MCF 10A (cell line): ENCODE measurements at places on chromosomes 1 and 21.
A peak's percentile ranks its signal among the peaks of the same experiment; 100 is the strongest.

GRCh38 chr1:27380766-27381733 is 2.1 kb downstream of the CD164L2 start:
- no peak for DNase-seq

GRCh38 chr1:101257500-101258325 is 20.9 kb downstream of the S1PR1 start:
- DNase-seq = peak; percentile 59

DNA sequence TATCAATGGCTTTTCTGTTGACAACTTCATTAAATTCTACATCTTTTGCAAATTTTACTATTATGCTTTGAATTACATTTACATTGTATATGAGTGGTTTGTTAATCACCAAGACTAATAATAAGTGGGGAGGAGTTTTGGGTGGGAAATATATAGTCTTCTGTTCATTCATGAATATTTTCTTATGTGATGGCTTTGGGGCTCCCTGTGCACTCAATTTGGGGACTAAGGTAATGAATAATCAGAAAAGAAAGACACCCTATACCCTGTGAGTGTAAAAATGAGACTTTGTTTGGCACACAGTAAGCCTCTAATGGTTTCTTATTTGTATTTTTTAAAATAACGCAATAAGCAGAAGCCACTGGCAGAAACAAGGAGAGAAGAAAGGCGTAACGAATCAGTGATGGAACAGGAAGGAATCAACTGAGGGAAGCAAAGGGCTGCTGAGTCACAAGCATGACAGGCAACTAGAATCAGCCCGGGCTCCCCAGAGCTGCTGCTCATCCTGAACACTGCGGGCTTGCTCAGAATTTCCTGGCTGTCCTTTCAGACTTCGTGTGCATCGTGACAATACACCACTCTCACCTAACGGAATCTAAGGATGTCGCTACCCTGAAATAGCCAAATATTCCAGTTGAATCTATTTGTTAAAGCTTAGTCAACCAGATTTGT is 20.8 kb upstream of the RGS2 start:
- DNase-seq = peak; percentile 51

GRCh38 chr1:108075055-108075454 is 110.1 kb upstream of the VAV3 start:
- DNase-seq = no peak

GRCh38 chr21:31222142-31222541 is 121.9 kb downstream of the TIAM1 start:
- peak; percentile 51 for DNase-seq

GRCh38 chr1:103109311-103109920 is 1.1 kb upstream of the COL11A1 start:
- no peak for DNase-seq

DNA sequence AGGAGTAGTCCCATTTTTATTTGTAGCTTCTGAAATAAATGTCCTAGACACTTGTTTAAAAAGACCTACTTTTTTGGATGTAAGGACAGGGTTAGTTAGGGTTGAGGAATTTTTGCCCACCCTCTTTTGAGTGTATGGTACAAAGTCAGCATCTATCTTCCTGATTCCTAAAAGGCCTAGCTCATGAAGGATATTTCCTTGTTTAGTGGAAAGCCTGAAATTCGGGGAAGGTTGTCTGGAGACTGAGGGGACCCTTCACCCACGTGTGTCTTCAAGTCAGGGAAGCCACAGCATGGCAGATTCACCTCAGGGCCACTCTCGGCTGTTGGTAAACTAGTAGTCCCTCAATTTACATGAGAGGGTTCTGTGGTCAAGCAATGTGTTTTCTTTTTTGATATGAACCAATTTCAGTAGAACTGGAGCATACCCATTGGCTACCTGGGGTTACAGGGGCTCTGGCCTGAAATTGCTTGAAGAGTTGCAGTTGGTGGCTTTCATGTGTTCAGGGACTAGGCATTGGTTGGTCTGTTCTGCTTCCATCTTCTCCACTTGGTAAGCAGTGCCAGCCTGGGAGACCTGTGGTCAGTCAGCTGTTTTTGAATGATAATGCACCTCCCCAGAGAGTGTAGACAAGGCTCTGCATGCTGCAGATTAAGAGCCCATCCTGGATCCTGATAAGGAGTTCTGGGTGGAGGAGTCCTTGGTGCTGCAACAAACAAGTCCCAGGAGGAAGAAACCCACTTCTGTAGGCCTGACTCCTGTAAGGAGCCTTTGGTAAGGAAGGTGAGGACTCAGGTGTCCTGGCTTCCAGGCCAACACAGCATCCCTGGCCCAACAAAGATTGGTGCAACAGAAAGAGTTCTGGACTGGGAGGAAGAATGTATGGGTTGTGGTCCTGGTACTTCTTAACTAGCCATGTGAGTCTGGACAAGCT is 6.3 kb downstream of the BTG2 start:
- no peak for DNase-seq
